ENCODE measurements at places on chromosomes 1 and 21.

- peak; percentile 48 for DNase-seq
Observed at GRCh38 chr1:999725-1000356, at the start of gene HES4. HES4 (minus strand) TSS chr1:1000097; CDS start chr1:999973, 124 bp downstream.

- no peak for DNase-seq
Observed at GRCh38 chr1:153168686-153169085, 18.0 kb upstream of the SPRR2G start.

GRCh38 chr1:30744060-30744756, 13.4 kb downstream of the LAPTM5 start:
- DNase-seq = no peak

DNA sequence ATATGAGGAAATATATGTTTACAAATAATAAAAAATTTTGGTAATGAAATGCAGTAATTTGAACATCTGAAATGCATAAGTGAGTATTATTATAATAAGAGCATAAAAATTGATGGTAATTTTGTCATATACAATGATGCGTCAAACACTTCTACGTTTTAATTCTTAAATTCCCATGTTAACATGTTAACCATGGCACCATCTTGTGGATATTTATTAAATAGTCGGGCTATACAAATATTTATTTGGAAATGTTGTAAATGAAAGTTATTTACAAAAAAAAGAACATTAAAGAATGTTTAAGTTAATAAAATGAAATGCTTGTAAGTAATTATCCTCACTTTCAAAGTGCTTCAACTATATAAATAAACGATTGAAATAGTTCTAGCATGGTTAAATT, 57.2 kb upstream of the C1orf185 start:
- no peak for DNase-seq

DNA sequence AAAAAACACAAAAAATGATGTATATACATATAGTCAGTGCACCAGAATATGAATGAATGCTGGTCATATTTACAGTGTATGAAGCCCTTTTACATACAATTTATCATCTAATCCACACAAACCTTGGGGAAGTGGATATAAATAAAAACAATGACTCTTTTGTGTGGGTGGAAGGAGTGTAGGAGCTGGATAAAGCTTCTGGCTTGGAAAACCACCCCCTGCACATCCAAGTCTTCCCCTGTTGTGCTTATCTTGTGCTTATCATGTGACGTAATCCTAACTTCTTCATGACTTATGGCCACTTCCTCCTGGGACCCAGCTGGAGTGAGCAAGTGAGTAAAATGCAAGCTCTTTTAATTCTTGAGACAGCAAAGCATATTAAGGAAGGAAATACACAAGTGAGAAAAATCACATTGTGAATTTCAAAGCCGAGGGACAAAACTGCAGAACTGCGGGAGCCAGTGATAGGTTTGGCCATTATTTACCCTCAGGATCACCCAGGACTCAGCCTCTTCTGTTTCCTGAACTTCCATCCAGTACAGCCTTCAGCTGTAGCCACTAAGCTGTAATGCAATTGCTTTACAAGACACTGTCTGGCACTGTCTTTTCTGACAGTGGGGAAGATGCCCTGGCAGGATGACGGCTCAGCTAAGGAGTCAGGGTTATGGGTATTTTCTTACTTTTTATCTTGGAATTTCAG, 104.0 kb upstream of the PPM1J start:
- no peak for DNase-seq

DNA sequence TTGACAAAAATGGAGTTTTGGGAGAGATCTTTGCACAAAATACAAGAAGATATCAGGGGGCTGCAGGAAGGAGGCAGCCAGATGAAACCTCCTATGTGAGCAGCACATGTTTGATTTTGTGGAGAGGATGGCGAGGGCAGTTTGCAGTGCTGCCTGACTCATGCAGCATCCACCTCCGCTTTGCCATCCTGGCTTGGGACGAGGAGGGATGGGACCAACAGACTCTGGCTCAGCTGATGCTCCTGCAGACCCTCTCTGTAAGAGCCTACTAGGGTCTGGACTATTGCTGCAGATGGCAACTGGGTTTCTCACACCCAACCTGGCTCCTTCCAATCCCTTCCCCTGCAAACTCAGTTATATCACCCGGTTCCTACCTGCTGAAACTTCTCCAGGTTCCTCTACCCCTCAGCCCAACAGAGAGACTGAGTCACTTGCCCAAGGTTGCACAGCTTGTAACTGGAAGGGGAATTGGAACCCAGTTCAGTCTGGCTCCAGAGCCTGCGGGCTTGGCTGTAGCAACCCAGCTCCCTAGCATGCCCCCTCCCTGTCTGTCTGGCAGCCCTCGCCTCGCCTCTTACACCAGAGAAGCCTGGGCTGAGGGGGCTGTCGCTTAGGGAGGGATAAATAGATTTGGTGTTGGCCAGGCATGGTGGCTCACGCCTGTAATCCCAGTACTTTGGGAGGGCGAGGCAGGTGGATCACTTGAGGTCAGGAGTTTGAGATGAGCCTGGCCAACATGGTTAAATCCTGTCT, 205.8 kb downstream of the PTPRU start:
- DNase-seq = no peak

DNA sequence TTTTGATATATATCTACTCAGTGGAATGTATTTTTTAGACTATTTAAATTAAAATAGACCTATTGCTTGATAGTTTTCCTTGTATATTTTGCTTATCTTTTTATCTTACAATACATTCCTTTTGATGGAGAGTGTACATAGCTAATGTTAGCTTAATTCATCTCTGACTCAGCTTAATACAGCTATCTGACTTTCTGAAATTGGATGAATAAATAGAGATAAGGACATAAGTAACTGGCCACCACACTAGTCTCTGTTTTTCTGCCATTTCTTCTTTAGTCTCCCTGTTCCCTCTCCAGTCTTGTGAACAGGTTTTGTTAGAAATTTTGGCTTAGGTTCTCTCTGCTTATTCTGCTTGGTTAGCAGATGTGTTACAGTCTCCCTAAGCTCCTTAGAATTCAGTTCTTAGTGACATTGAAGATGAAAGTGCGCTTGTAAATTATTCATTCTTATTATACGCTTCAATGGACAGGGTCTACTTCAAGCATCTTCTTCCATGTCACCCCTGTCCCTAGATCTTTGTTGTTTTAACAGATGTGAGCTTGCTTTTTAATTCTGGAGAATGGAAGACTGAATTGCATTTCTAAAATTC, 59.6 kb downstream of the XPR1 start:
- no peak for DNase-seq

- DNase-seq = no peak
Observed at GRCh38 chr1:183368213-183369108, 49.7 kb downstream of the NMNAT2 start.

DNA sequence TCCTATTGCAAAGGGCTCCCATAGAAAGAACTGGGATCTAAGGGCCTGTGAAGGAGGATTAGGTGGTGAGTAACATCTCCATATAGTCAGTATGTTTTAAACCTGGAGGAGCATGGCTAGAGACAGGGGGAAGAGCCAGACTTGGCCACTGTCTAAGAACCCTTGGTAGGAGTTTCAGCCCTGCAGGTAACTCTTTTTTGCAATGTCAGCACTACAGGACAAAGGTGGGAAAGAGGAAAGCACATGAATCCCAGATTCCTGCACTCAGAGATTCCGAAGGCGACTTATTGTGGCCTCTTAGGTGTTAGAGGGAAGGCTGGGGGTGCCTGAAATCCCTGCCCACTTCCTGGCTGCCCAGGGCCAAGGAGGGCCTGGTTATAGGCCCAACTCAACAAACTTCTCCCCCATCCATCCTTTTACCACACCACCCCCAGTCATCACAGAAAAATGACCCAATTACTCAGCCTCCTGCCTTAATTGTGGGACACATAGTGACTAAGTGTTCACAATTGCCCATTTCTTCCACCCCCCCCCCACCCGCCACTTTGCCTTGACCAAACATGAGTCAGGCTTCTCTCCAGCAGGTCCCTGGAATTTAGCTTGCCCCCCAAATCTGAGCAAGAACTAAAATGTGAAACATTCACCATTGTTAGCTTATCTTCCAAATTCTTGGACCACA, 1.9 kb upstream of the NTNG1 start:
- DNase-seq = no peak

- DNase-seq = no peak
Observed at GRCh38 chr1:240074908-240075307, 16.8 kb upstream of the FMN2 start.

- DNase-seq = no peak
Observed at GRCh38 chr1:23111600-23112535, 56.8 kb downstream of the LUZP1 start.

- DNase-seq = no peak
Observed at GRCh38 chr1:48718116-48718630, 58.5 kb downstream of the BEND5 start.

GRCh38 chr21:38329162-38329561, 72.4 kb downstream of the KCNJ15 start:
- no peak for DNase-seq

DNA sequence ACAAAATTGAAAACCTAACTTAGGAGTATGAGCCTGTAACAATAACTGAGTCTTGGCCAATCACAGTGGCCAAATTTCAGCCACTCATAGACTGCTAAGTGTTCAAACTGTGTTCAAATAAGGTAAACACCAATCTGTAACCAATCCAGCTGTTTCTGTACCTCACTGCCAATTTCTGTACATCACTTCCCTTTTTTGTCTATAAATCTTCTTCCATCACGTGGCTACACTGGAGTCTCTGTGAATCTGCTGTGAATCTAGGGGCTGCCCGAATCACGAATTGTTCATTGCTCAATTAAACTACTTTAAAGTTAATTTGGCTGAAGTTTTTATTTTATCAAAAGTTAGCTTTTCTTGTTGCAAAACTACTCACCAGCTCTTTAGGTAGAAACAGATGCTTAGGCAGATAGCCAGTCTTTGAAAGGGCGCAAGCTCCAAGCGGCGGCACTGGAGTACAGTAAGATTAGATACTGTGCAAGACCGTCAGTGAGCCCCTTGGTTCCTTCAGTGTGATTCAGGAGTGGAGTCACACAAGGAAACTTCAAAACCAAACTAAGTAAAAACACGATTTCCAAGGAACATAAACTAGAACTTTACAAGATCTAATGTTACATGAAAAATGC, 43.2 kb upstream of the ADGRL2 start:
- DNase-seq = no peak

DNA sequence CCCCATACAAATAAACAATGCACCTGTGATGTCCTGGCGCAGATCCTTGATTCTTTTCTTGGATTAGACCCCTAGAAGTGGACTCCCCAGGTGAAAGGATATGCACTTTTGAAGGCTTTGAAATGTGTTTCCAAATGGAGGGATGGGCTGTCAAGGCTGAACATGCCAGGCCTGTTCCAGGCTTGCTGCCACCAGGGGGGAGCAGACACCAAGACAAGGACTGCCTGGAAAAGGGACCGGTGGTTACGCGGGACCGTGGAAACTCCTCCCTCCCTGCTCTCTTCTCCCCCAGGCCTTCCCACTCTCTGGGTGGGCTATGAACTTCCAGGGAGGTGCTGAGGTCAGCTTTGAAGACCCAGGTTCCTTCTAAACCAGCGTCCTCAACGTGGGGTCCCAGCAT, 12.7 kb downstream of the C1QB start:
- no peak for DNase-seq

DNA sequence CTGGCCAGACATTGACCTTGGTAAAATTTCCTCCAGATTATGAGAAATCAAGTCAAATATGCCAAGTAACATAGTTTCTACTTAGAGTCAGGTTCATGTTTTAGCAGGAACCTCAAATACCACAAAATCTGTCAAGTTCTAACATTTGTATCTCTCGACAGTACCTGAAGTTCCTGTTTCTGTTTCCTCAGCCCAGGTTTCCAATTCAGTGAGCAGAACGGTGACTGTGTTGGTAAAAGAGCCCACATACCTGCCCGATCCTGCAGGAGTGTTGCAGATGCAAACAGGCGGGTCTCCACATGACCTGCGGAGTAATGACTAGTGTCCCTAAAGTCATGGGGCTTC, 57.9 kb upstream of the LGALS8 start:
- DNase-seq = no peak

All from T-helper 9 cell (primary cell).